Hematopoietic multipotent progenitor cell treated with erythropoietin and hydrocortisone succinate and interleukin-3 and kit ligand, for 6 days (in vitro differentiated cells): ENCODE measurements at places on chromosomes 13 and 19.
A peak's percentile ranks its signal among the peaks of the same experiment; 100 is the strongest.

GRCh38 chr19:48861313-48861712, 7.1 kb downstream of the PLEKHA4 start:
- no peak for DNase-seq

DNA sequence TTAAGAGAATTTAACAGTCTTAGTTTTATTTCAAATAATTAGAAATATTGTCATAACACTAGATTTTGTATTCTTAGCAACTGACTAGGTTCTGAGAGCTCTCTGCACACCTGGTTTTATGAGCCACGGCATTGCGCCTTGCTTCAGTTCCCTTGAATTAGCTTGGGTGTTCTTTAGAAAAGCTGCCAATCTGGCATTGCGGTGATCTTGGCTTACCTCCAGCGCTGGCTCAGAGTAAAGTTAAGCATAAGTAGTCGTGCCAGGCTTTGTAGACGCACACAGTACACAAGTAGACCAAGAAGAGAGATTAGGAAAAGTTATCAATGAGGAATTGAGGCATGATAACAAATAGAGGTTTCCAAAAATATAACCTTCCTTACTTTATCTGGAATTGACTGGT, 45.7 kb downstream of the TPP2 start:
- DNase-seq = no peak

- no peak for DNase-seq
Measured at GRCh38 chr13:48437371-48437770, 24.5 kb upstream of the LPAR6 start.

DNA sequence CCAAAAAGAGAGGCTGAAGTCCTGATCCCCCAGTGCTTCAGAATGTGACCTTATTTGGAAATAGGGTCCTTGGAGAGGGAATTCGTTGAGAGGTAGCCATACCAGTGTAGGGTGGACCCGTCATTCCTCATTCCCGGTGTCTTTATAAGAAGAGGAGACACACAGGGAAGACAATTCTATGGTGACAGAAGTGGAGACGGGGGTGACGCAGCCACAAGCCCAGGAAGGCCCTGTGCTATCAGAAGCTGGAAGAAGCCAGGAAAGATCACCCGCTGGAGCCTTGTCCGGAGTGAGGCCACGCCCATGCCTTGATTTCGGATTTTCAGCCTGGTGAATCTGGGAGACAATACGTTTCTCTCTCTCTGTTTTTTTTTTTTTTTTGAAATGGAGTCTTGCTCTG, 2.6 kb upstream of the MYPOP start:
- DNase-seq = no peak

GRCh38 chr13:86051134-86052103, 252.2 kb upstream of the SLITRK6 start:
- DNase-seq = no peak

DNA sequence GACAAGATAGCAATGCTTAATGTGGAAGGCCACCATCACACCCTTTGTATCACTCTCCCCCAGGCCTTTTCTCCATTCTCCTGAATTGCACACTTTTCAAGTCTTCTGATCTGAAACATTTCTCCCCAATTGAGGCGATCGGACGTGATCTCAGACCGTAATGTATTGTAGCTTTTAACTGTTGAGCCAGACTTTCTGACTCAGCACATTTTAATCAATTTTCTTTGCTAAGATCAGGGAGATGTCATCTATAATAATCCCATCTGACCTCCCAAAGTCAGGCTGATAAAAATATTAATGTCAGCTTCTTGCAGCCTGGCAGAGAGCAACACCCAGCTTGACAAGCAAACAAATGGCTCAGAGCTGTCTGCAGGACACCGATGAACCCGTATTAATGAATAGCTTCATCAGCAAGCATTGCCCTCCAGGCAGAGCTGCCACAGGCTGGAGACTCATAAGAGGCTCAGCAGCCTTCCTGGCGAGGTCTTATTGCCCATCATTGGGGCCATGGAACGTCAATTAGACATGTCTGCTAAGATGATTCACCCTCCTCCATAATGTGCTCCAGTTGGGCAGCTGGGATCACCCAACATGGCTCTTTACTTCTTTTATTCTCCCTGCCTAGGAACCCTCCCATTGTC, 60.2 kb upstream of the UQCRFS1 start:
- DNase-seq = no peak

DNA sequence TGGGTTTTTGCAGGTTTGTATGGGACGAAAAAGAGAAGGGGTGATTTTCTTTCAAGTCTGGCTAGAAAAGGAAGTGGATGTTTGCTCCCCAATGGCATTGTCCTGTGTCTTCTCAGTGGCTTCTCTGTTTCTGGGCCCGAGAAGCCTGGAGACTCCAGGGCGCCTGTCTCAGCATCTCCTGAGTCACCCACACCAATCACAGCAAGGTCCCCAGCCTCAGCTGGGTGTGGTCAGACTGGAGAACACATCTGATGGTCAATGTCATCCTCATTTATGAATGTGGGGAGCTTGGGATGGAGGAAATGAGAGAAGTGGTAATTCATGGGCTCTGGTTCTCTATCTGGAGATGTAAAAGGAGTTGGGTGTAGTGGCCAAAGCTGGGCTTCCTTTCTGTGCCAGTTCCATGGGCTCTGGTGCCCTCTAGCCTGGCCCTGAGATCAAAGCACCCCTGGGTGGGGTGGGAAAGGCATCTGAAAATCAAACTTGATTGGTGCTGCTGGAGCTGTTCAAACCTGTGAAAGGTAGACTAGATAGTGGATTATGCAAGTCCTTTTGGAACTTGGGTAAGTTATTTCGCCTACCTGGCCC, 13.4 kb downstream of the RASL11A start:
- peak; percentile 63 for DNase-seq

DNA sequence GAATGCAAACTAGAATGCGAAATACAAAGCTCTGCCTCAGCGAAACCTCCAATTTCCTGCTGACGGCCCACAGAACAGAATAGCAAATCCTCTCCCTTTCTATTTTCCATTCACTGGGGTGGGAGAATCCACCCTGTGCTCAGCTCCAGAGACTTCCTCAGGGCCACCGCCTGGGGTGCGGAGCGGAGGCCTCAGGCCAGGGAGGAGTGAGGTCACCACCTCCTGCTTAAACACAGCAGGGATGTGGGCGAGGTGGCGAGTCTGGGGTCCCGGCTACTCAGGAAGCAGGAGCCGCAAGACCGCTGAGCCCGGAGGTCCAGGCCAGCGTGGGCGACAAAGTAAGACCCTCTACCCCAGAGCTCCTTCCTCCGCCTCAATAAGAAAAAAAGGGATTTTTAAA, 666 bp upstream of the ZNF320 start:
- no peak for DNase-seq
